ENCODE measurements at places on chromosomes 1 and 21.

- no peak for DNase-seq
Measured at GRCh38 chr1:57549300-57549699, 125.4 kb upstream of the DAB1 start.

DNA sequence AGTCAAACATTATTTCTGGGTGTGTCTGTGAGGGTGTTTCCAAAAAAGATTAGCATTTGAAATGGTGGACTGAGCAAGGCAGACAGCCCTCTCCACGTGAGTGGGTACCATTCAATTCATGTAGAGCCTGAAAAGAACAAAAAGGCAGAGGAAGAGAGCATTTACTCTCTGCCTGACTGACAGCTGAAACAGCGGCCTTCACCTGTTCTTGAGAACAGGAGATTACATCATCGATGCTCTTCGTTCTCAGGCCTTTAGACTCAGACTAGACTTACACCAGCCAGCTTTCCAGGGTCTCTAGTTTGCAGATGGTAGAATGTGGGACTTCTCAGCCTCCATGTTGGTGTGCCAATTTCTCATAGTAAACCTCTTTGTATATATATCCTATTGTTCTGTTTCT, 302.3 kb downstream of the BACH1 start:
- DNase-seq = no peak

GRCh38 chr1:59155351-59155750, 141.5 kb upstream of the FGGY start:
- no peak for DNase-seq

DNA sequence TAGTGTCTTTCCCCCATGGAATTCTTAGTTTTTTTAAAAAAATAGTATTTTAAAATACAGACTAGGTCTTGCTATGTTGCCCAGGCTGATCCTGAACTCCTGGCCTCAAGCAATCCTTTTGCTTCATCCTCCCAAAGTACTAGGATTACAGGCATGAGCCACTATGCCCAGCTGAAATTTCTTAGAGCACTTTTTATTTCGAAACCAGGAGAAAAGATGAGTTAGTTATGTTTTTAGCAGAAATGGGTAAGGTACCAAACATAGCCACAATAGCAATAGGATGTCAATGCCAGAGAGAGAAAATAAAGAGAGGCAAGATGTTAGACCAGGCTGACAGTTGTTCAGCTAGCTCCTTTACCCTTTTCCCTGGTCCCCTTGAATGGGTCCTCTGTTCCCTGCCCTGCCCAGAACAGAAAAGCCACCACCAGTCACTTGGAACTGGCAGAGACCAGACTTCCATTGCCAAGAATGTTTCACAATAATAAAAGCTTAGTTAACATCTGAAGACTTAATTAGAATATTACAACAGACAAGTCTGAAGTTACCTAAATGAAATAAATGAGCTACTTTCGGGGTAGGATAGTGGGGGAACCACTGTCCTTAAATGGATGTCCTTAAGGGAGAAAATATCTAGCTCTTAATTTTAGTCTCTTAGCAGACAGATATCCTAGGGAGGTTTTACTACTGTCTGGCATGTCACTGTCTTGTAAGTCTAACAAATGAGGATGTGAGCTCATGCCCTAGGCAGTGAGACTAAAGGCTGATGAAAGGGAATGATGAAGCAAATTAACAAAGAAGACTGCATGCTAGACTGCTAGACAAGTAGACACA, 54.3 kb downstream of the ABL2 start:
- no peak for DNase-seq

GRCh38 chr1:119330466-119331189, 38.0 kb upstream of the HAO2 start:
- DNase-seq = no peak

- no peak for DNase-seq
Measured at GRCh38 chr1:12016182-12016581, 3.1 kb upstream of the MIIP start.

- no peak for DNase-seq
Measured at GRCh38 chr1:98870959-98871903, 133.4 kb downstream of the PLPPR5 start.

GRCh38 chr1:176046926-176047325, 160.2 kb downstream of the COP1 start:
- DNase-seq = no peak

GRCh38 chr1:13950637-13951036, 250.6 kb downstream of the PRDM2 start:
- no peak for DNase-seq

GRCh38 chr1:12031039-12031980, 12.0 kb downstream of the MIIP start:
- no peak for DNase-seq

GRCh38 chr1:21005466-21006239, 171.0 kb downstream of the EIF4G3 start:
- no peak for DNase-seq
